ENCODE measurements at places on chromosomes 1 and 21. TPM values are rescaled to one million over a fixed set of nuclear protein-coding genes. Genes with fewer than 3 reads are reported as not detected.

DNA sequence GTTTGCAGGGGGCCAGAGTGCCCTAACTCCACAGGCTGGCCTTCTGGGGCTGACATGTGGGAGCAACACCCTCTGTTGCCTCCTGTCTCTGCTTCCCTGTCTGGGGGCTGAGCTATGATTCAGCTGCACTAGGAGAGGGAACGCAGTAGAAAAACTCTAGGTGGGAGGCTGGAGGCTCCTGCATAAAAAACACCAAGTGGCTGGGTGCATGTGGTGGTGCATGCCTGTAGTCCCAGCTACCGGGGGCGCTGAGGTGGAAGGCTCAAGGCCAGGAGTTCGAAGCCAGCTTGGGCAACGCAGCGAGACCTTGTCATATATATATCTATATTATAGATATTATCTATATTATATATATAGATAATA is 5.6 kb downstream of the KIF17 start:
- no peak overlapping the region for H3K27ac ChIP-seq
- H3K36me3 ChIP-seq = no peaks in the 10 kb centered on the region
- DNase-seq = no peak
- peaks cover 7% of the 10 kb centered on the region for H3K27me3 ChIP-seq
- no peak overlapping the region for H3K4me3 ChIP-seq

DNA sequence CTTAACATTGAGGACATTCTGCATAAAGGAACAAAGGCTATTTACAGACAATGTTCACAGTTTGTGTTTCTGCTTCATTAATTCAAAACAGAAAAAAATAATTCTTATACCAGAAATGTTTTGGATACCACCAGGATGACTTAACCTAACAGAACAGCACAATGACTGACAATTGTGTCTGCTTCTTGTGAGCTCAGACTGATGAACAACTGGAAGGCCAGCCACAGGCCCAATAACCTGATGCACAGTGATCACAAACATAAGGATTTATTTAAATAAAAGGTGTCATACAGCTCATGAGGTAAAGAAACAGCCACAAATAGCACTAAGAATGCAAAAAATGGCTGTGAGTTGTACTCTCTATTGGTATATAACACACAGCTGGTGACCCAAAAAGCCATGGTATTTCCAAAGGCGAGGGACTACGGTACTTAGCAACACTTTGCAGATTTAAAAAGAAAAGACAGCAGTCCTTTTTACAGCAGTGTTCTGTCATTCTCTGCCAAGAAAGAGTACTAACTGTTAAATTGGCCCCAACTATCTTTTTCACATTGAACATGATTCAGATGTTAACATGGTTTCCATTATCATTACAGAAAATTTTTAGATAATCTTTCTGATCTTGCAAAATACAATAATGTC is 32.1 kb upstream of the DDAH1 start:
- H3K4me3 ChIP-seq = no peak overlapping the region
- no peaks in the 10 kb centered on the region for H3K36me3 ChIP-seq
- no peak for DNase-seq
- no peaks in the 10 kb centered on the region for H3K4me1 ChIP-seq
- no peak overlapping the region for H3K27ac ChIP-seq
- no peaks in the 10 kb centered on the region for H3K27me3 ChIP-seq

DNA sequence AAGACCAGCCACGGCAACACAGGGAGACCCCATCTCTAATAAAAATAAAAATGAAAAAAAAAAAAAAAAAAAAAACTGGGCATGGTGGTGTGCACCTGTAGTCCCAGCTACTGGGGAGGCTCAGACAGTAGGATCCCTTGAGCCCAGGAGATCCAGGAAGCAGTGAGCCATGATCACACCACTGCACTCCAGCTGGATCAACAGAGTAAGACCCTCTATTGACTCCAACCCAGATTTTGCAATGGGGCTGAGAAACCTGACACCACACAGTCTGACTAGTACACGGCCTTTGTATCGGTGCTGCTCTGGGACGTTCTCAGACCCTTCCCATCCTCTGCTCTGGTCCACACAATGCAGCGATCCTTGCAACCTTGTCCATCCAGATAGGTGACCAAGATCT is 31.8 kb downstream of the SPATA21 start:
- H3K4me1 ChIP-seq = no peaks in the 10 kb centered on the region
- H3K27ac ChIP-seq = no peak overlapping the region
- no peaks in the 10 kb centered on the region for H3K27me3 ChIP-seq
- no peak overlapping the region for H3K4me3 ChIP-seq

DNA sequence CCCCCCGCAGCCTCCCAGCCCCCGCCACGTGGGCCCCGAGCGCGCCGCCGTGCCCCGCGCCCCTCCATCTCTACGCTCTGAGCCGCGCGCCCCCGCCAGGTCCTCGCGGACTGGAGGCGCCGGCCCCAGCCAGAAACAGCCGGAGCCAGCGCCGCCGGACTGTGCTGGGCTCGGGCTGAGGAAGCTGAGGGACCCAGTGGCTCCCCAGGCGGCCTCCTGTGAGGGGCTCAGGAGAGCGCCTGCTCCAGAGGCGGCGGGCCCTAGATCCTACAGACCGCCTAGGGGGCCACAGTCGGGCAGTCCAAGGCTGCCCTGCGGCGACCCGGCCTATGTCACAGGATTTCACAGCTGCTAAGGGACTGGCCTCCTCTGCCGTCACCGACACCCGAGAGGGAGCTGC is 82.1 kb downstream of the NENF start:
- peaks cover 15% of the 10 kb centered on the region for H3K27me3 ChIP-seq
- no peak overlapping the region for H3K4me3 ChIP-seq
- no peak for DNase-seq
- H3K27ac ChIP-seq = no peak overlapping the region
- H3K36me3 ChIP-seq = no peaks in the 10 kb centered on the region

Gene EXO5
- total RNA-seq = 10.1 TPM
